ENCODE measurements at places on chromosomes 6 and 20.

GRCh38 chr6:53205778-53206177, 57.1 kb upstream of the GCM1 start:
- DNase-seq: no peak

DNA sequence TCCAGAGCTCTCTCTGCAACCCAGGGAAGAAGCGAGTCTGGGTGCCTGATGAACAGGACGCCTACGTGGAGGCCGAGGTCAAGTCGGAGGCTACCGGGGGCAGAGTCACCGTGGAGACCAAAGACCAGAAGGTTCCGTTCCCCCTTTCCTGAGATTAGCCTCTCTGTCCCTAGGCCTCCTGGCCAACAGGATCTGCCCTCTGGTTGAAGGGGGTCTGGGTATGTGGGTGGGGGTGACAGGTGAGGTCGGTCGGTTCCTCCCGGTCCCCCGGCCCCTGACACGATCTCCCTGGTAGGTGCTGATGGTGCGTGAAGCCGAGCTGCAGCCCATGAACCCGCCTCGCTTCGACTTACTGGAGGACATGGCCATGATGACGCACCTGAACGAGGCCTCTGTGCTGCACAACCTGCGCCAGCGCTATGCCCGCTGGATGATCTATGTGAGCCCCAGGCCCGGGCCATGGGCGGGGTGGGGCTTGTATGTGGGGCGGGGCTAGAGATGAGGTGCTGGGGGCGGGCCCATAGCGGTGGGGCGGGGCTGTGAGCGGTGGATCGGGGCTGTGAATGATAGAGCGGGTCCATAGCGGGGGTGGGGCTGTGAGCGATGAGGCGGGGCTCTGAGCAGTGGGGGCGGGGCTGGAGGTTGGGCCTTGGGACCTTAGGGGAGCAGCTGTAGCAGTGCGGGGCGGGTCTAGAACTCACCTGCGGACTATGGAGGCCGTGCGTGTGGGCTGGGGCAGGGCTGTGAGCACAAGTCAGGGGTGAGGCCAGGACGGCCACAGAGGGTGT, 23.9 kb downstream of the MYH7B start:
- DNase-seq: no peak

GRCh38 chr6:157841211-157841840, 18.3 kb downstream of the SNX9 start:
- DNase-seq: no peak

DNA sequence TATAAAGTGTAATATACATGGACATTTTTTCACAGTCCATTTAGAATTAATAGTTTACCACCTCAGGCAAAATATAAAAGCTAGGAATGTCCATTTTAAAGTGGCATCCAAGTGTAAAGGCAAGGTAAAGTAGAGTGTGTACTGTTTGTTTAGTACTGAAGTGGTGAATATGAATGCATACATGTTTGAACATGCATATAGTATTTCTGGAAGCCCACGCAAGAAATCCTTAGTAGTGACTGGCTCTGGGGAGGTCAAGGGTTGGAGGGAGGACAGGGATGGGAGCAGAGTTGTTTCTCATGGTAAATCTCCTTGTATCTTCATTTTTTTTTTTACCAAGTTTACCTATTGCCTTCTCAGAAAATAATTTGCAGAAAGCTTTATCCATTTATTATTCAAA, 129.2 kb downstream of the UNC5CL start:
- no peak for DNase-seq

- peak; percentile 68 for DNase-seq
Measured at GRCh38 chr6:134936931-134937330, 13.0 kb downstream of the ALDH8A1 start.

DNA sequence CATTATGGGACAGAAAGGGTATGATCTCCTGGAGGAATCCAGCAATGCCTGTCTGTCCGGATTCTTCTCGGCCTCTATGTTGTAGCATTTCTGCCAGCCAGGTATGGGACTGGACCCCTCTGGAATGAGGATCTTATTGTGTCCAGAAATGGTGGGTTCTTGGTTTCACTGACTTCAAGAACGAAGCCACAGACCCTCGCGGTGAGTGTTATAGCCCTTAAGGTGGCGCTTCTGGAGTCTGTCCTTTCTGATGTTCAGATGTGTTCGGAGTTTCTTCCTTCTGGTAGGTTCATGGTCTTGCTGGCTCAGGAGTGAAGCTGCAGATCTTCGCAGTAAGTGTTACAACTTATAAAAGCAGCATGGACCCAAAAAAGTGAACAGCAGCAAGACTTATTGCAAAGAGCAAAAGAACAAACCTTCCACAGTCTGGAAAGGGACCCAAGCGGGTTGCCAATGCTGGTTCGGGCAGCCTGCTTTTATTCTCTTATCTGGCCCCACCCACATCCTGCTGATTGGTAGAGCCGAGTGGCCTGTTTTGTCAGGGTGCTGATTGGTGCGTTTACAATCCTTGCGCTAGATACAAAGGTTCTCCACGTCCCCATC, 62.3 kb upstream of the IER3 start:
- no peak for DNase-seq

- no peak for DNase-seq
Measured at GRCh38 chr6:125789576-125790357, 993 bp upstream of the NCOA7 start.

- no peak for DNase-seq
Measured at GRCh38 chr6:28983838-28984237, 21.3 kb downstream of the ZNF311 start.

DNA sequence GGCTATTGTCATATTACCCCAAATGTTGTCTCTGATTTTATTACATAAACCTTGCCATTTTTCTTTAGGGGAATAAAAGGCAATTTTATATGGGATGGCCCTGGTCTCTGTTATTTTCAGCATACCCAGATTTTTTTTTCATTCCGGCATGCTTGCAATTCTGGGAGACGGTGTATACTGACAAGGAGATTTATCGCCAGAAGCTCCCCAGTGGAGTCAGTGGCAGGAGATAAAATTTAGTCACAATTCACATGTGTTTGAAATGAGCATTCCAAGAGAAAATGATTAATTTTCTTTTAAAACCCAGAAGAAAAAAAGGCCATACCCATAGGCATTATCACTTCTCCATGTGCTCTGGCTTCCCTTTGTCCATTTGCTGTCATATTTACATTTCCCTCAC, 250.8 kb upstream of the RSPO3 start:
- DNase-seq: no peak

DNA sequence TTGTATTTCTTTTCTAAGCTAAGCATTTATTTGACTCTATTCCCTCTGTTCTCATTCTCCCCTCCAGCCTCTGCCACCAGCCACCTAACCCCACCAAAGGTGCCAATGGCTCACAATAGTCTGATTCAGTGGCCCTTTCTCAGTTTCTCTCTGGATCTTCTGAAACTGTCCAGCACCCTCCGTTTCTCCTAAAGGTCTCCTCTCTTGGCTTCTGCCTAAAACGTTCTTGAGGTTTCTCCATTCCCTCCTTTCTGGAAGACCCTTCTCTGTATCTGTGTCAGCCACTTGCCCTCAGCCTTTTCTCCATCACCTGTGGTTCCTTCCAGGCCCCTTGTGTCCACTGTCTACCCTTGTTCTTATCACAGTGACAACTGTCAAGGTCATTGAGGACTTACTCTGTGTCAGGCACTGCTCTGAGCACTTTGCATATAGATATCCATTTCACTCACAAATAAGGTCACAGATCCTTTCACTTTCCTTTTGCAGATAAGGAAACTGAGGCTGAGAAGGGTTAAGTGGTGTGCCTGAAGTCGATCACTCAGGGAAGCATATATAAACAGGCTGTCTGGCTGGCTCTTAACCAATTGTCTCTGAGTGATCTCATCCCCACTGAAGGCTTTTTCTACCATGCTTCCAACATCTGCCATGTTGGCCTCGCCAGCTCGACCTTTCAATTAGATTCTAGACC, 48.1 kb downstream of the FOXA2 start:
- no peak for DNase-seq

DNA sequence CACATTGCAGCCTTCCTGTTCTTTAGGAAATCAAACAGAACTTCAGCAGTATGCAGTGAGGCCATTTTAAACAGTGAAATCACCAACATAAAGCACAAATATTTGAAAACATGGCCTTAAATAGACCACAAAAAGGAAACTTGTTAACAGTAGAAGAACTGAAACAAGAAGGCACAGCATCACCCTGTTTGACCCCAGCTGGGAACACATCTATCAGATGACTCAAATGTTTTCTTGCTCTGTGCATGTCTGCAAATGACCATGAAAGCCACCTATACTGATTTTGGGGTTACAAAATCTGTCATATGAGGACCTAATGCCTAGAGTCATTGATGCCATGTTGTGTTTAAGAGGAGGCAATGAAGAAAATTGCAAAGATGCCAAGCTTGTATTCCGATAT, 123.8 kb upstream of the ADGRF1 start:
- no peak for DNase-seq

GRCh38 chr6:144756469-144756868, 471.3 kb downstream of the UTRN start:
- no peak for DNase-seq

DNA sequence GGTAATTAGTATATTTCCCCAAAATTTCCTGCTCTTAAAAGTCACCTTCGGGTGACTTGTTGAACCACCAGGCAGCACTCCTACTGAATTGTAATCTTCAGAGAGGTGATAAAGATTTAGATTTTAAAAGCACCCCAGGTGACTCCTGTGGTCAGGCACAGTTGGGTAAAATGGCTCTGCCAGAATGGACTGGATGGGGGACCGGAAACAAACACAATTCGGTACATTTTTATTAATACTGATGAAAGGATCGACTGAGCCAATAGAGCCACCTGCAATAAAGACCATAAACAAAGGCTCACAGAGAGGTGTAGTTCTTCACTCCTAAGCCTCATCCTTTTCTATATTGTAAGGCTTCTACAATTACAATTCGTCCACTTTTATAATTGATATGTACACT, 19.6 kb upstream of the FAM83C start:
- DNase-seq: no peak

DNA sequence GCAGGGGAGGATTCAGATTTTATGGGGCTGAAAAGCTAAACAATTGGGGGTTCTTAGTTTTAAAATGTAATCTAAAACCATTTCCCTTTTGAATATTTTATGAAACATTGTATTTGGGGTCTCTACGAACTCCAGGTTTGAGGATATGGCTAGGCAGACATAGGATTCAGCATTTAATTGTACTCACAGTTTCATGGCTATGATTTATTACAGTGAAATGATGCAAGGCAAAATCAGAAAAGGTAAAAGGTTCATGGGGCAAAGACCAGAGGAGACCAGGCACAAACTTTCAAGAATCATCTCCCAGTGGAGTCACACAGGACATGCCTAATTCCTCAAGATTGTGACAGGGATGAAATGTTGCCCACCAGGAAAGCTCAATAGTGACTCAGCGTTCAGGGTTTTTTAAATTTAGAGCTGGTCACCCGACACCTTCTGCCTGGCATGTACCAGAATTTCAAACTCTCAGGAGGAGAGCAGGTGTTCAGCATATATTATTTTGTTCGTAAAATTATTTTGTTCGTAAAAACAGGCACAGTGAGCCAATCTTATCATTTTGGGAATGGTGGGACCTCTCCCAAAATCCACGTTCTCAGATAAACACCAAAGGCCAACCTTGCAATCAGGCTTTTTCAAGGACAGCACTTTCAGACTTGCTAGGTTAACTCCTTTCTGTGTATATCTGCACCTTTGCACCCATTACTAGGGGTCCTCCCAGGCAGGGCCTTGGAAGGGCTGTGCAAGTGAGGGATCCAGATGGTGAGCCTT, 270.3 kb downstream of the NKAIN2 start:
- DNase-seq: no peak

DNA sequence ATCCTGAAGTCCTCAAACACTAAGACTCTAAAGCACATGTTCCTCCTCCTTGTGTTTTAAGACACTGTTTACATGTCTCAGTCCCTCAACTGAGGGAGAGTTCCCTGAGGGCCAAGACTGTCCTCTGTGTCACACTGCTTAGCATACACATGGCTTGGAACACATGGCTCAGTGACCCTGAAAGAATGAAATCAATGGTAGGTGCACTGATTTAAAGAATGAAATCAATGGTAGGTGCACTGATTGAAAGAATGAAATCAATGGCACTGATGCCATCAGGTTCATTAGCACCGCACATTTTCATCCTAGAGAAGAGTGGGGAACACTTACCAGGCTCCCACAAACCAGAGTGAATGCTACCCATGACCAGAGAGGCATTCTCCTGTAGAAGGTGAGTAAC, 9.8 kb downstream of the TOMM34 start:
- no peak for DNase-seq

GRCh38 chr20:63235399-63235983, at the start of gene BIRC7:
Gene BIRC7, plus strand, starts transcription at chr20:63235905. Its CDS starts 192 bp downstream, at chr20:63236097.
- no peak for DNase-seq

- peak; percentile 83 for DNase-seq
Measured at GRCh38 chr6:45714741-45715507, 300.7 kb downstream of the CLIC5 start.

- no peak for DNase-seq
Measured at GRCh38 chr6:142518126-142518525, 216.3 kb downstream of the ADGRG6 start.

DNA sequence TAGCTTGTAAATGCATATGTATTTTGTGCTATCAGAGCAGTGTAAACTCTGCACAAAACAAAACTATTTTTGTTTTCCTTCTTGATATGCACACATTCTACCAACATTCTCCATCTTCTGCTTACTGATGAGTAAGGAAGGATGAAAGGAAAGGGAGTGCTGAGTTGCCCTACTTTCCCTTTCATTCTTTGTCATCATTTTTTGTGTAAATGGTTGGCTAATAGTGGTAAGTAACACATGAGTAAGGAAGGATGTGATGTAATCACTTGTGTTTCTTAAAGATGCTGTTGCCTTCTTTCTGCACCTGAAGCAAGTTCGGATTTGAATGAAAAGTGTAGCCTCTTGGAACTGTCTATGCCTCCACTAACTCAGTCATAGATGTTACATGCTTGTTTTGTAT, 4.6 kb upstream of the REV3L start:
- DNase-seq: no peak

DNA sequence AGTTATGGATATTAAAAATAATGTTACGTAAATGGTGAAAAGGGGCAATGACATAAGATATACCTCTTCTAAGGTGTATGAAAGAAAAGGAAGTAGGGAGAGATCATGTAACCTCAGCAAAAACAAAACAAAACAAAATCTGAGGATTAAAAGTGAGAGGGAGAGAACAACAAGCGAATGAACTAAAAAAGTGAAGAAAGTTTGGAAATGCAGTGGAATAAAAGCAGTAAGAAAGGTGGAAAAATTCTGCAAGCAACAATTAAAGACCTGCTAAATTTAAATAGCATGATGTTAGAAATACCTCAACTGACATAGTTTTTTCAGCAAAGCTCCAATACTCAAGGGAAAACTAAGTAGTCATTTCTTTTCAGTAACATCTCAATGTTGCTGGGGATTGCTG, 48.0 kb downstream of the PHIP start:
- no peak for DNase-seq

DNA sequence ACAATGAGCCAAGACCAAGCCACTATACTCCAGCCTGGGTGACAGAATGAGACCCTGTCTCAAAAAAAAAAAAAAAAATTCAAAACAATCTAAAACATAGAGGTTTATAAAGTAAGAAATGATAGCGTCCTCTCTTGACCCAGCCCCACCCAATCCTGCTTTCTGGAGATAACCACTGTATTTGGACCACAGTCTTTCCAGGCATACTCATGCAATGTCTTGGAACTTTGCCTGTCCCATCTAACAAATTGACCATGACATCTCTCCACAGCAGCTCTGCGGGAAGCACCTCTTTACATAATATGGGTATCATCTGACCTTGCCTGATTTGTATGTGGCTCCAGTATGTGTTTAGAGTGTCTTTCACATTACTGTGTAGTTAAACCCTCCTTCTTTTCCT, 9.1 kb upstream of the SHLD1 start:
- peak; percentile 52 for DNase-seq

All from astrocyte of the cerebellum (primary cell).